ENCODE measurements at places on chromosomes 12 and 14. TPM values are rescaled to one million over a fixed set of nuclear protein-coding genes. Genes with fewer than 3 reads are reported as not detected.

GRCh38 chr12:110431957-110432587 is 18.1 kb downstream of the ARPC3 start:
- DNase-seq: no peak

DNA sequence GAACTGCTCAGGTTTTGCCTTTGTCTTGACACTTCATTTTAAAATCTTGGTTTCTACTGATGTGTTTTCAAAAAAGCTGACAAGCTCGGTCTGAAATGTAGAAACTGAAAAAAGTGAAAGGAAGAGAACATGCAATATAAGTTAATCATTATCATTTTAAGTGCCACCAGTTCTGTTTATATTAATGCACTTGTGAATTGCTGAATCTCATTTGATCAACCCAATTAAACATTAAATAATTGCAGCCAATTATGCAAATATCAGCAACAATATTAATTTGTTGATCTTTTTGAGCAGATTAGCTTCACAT is 133.8 kb downstream of the BCAT1 start:
- DNase-seq: no peak

DNA sequence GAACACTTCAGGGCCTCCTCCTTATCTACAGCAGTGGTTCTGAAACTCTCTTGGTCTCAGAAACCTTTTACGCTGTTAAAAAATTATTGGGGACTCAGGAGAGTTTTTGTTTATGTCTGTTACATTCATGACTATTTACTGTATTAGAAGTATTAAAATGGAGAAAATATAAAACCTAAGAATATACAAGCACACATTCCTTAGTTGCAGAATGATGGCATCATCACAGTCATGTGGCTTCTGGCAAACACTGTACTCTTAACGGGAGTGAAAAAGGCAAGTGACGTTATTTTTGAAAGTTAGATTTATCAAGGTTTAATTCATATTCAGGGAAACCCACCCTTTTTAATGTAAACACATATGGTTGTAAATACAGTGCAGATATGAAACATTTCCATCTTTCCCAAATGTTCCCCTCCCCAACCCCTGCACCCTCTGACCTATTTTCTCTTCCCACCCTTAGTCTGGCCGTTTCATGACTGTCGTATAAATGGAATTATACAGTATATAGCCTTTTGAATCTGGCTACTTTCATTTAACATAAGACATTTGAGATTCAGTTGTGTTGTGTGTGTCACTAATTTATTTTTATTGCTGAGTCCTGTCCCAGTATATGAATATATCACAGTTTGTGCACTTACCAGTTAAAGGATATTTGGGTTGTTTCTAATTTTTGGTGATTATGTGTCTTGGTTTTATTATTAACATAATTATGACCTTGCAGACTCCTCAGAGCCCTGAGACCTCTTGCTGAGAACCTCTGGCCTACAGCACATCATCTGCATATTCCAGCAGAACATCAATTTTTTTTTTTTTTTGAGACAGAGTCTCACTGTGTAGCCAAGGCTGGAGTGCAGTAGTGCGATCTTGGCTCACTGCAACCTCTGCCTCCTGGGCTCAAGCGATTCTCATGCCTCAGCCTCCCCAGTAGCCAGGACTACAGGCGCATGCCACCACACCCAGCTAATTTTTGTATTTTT is 457.0 kb downstream of the PCNX1 start:
- DNase-seq: no peak

- DNase-seq: no peak
Measured at GRCh38 chr14:73788701-73789551, 62.7 kb upstream of the PTGR2 start.

DNA sequence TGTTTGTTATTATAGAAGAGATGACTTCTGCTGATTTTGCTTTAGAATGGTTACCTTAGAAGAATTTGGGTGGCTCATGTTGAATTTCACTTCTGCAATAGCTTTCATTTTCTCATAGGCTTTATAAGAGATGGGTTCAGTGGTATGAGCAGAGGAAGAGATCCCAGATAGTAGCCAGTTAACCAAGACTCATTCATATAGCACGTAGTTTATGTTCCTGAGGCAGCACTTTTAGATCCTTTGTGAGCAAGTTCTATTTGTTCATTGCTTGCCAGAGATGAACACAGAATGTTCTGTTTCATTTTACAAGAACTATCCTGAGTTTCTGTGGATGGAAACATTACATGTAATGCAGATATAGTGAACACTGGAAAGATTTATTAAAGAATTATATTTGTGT is 32.2 kb downstream of the RAB21 start:
- DNase-seq: no peak

GRCh38 chr12:68393417-68393816 is 61.3 kb upstream of the MDM1 start:
- DNase-seq: no peak

DNA sequence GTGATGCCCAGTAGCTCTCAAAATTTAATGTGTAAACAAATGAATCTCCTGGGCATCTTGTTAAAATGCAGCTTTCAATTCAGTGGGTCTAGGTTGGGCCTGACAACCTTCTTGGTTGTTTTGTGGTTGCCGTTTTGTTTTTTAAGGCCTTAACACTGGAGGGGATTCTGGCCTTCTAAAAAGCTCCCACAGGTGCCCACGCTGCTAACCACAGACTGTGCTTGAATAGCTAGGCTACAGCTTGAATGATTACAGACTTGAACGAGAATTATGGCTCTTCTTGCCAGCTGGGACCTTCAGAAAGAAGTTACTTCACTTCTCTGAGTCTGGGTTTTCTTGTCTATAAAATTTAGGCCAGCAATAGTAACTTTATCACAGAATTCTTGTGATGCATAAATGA is 1.3 kb upstream of the FLVCR2 start:
- DNase-seq: no peak

DNA sequence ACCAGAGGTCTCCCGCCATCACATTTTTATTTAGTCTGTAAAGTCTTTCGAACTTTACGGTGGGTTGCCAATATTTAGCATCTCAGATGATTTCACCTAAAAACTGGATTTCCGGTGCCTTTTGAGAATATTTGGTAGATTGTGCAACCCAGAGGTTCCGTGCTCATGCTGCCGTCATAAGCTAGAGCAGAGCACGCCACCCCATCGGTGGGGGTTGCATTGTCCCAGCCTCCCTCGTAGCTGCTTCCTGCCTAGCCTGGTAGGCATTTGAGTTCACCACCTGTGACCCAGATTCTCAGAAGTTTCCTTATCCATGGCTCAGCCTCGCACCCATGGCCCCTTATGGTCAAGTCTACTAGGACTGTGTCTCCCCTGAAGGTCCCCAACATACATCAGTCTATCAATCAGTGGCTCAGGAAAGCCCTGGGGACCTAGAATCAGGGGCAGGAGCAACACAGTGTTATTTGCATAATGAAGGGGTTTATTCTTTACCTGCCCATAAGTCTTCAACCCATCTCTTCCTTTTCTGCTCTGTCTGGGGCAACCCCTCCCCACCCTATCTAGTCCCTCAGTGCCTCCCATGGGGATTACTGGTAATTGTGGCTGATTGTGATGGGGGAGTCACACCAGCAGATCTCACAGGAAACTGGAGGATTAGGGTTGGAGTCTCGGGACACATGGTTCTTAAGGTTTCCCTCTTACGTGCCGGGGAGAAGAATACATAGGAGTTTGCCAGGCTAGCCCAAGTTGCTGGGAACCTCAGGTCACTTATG is 152.3 kb downstream of the PHETA1 start:
- no peak for DNase-seq

GRCh38 chr14:49553106-49553505 is 33.1 kb downstream of the RPS29 start:
- no peak for DNase-seq

DNA sequence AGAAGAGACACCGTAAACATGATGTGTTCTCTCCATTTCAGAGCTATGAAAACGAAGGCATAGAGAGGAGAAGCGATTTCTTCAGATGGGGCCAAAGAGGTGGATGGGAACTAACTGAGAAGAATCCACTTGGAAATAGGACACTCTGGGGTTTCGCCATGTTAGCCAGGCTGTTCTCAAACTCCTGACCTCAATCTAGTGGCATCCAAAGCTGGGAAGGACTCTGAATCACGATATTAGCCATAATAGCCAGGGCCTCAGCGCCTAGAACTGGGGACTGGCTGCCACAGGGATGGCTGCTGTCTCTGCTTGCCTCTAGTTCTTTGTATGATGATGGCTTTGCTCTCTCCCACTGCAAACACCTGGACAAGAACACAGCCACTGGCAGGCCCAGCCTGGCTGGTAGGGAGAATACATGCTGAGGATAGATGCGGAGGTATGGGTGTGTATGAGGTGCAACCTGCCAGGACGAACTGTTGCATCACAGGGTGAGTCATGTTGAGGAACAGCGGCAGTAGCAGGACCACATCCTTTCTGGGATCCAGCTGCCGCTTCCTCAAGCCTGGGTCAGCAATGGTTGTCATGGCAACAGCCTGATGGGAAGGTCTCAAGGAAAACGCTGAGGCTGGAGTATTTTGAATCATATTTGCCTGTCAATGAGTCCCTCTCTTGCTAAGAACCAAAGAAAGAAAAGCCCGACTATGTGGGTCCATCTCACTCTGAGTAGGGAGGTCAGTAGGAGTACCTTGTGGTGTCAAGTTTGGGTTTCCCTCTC is 31.1 kb downstream of the CCDC177 start:
- DNase-seq: peak; percentile 44

- DNase-seq: no peak
Measured at GRCh38 chr12:89134213-89134770, 218.0 kb downstream of the DUSP6 start.

DNA sequence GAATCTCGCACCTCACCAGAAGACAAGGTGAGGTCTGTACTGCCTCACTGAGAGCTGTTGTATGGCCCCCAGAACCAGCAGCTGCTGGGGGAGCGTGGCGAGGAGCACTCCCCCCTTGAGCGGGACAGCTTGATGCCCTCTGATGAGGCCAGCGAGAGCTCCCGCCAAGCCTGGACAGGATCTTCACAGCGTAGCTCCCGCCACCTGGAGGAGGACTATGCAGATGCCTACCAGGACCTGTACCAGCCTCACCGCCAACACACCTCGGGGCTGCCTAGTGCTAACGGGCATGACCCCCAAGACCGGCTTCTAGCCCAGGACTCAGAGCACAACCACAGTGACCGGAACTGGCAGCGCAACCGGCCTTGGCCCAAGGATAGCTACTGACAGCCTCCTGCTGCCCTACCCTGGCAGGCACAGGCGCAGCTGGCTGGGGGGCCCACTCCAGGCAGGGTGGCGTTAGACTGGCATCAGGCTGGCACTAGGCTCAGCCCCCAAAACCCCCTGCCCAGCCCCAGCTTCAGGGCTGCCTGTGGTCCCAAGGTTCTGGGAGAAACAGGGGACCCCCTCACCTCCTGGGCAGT is 9.3 kb downstream of the CACNB3 start:
- no peak for DNase-seq

GRCh38 chr14:57761800-57762199 is 104.1 kb downstream of the SLC35F4 start:
- DNase-seq: no peak

DNA sequence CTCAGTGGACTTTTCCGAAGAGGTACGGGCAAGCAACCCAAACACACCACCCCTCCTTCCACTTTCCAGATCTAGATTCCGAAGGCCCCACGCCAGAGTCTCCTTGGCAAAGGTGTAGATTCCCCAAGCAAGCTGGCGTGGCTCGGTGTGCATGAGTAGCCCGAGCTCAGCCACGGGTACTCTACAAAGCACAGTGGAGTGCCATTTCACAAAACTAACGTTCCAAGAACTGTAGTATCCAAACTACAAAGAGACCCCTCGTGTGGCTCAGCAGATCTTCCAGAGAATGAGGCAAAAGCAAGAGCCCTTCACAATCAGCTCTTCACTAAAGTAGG is 72.1 kb downstream of the FOXN3 start:
- no peak for DNase-seq

DNA sequence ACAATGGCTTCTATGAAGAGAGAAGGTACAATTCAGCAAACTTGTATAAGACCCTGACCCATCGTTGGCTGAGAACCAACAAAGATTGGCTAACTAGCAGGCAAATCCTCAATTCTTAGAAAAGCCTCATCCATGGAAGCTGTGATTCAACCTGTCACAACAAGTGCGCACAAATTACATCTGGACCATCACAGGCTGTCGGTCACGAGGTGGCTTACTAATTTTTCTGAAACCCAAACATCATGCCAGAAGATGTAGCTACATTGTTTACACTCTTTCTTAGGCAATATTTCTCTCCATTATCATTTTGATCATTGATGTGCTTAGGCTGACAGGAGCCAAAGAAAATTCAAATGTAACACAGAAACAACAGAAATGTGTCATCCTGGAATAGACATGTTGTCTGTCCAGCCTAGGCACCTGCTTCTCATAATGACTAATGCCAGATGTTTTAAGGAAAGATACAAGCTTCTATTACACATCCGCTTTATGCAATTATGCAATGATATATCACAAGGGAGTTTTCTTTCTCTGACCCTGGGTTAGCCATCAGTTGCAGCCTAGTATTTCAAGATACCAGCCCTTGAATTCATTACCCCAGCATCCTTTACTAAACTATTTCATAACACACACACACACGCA is 92.9 kb upstream of the DIO2 start:
- no peak for DNase-seq

GRCh38 chr12:51951843-51952722 is 584 bp downstream of the ACVR1B start:
- DNase-seq: peak; percentile 60

DNA sequence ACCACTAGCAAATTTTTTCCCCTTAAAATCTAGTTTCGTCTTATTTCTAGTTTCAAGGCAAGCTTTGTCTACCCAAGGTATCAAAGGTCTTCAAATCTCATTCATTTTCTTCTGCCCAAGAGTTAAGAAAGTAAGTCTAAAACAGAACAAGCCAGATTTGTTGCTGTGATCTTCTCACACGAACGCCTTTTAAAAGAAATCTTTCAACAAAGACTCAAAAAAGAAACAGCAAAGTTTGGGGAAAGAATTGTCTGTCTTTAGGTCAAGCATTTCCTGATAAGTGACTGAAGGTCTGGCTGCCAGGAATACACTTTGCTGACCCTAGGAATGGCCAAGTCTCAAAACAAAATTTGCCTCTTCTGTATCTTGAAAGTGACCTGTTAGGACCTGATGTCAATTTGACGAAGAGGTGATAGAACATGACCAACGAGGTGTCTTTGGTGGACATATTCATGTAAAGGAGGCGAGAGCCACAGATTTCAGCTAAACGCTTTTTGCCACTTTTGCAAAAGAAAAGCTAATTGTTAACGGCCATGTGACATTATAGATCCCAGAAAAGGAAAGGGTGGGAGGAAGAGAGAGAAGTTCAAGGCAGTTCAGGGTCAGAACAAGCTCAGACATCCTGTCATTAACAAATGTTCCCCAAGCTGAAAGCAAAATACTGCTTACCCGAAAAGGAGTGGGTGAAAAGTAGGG is 1.7 kb downstream of the CDK17 start:
- peak; percentile 69 for DNase-seq

The ERBB3 gene
- 41.1 TPM for total RNA-seq

The RIC8B gene
- 32.4 TPM for total RNA-seq

The POTEM gene
- total RNA-seq: not detected

The CLEC2A gene
- total RNA-seq: not detected

The PARPBP gene
- total RNA-seq: 7.1 TPM

The IL22 gene
- total RNA-seq: not detected

The FGF23 gene
- total RNA-seq: not detected

The SLC24A4 gene
- total RNA-seq: 5.8 TPM
